ENCODE measurements at places on chromosomes 11 and 22.

GRCh38 chr11:20003351-20003750, 156.9 kb downstream of the DBX1 start:
- DNase-seq: no peak

DNA sequence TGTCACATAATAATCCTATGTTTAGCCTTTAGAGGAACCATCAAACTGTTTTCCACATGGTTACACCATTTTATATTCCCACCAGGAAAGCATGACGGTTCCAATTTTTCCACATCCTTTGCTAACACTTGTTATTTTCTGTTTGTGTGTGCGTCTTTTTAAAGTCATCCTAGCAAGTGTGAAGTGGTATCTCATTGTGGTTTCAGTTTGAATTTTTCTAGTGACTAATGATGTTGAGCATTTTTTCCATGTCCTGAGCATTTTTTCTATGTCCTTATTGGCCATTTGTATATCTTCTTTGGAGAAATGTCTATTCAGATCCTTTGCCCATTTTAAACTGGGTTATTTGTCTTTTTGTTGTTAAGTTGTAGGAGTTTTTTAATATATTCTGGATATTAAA, 53.7 kb upstream of the DEPDC7 start:
- DNase-seq: no peak

DNA sequence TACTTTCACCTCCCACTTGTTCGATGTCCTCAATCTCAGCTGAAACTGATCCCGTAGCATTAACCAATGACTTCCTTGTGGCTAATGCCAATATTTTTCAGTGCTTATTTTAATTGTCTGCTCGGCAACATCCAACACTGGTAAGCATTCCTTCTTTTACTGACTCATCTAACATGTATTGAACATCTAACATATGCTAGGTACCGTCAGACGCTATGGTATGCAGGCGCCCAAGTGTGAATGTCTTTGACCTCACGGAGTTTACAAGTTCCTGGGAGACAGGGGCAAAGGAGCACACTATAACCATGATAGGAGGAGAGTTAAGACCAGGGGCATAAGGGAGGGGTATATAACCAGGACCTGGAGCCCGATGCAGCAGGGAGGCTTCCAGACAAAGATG, 1.7 kb downstream of the BRMS1 start:
- peak; percentile 3 for DNase-seq

- no peak for DNase-seq
Observed at GRCh38 chr22:49093192-49093880, 734.3 kb downstream of the BRD1 start.

GRCh38 chr11:115488945-115489344, 15.3 kb downstream of the CADM1 start:
- DNase-seq: no peak

DNA sequence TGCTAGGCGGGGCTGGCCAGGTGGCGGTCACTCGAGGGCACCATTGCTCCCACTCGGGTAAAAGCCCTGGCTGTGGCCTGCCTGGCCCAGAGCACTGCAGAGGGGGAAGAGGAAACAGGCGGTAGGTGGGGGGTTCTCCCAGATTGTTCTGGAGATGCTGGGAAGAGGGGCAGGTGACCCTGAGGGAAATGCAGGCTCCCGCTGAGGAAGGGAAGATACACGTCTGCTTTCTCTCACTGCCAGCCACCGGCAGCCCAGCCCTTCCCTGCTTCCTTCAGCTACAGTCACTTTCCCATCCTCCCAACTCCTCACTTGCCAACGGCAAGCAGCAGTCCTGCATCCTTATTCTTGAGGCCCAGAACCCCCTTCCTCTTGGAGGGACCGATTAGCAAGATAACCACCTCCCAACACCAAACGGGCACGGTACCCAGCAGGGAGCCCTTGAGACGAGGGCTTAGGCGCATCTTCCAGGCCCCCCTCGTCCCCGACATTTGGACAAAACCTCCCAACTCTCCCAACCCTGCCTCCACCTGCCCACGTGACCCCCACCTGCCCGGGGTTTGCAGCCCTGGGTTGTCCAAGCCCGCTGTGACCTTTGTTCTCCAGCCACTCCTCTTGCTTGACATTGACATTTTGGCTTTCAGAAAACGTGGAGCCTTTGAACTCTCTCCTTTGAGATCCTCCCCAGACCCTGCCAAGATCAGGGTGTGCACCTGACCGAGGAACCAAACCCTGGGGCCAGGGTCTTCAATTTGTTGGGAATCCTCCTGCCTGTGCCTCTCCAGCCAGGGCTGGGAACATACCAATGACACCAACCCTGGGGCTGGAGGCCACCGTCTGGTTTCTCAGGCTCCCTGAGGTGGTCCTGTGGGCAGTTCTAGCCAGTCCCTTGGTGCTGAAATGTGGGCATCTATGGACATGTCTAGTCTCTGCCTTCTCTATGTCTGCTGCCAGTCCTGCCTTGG, 48.8 kb upstream of the TTLL12 start:
- DNase-seq: no peak

DNA sequence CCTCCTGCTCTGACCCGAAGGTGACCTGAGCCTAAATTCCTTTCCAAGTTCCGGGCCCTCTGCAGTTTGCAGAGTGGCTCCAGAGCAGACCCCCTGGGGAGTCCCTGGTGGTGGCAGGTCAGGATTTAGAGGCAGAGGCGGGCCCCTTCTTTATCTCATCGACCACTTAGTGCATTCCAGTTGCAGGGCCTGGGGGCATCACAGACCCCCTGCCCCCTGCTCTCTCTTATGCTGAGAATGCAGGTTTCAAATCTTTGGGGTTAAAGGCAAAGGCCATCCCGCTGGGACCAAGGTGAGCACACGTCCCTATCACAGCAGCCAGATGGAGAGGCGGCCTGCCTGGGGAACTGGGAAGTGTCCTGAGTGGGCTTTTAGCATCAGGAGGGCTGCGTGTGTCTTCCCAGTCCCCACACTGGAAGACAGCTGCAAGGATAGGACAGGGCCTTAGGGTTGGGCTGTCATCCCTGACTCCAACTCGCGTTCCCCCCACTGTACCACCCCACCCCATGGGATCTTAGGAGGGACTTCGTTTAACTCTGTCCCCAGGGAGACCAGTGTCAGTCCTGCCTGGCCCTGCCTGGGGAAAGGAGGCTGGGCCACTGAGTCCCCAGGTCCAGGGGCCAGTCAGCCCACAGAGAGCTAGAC, 11.3 kb downstream of the DERL3 start:
- no peak for DNase-seq

GRCh38 chr11:76208438-76209374, 2.4 kb upstream of the WNT11 start:
- peak; percentile 90 for DNase-seq

GRCh38 chr11:92720385-92720784, 249.1 kb upstream of the MTNR1B start:
- DNase-seq: no peak

- DNase-seq: no peak
Observed at GRCh38 chr22:46432164-46433068, 96.9 kb downstream of the TRMU start.

DNA sequence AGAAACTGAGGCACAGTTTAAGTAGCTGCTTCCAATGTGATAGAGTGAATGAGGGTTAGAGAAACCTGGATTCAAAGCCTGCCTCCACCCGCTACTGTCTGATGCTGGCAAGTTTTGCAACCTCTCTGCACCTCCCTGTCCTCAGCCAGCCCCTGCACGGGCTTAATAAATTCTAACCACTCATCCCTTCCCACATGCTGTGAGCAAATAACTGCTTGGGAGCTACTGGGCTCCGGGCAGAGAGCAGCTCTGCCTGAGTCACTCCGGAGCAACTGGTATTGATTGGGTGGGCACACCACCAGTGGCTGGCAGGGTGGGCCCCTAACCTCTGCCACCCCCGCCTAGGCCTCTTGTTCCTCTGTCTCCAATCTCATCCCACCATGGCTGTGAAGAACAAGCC, 104.3 kb upstream of the SYT13 start:
- DNase-seq: no peak

DNA sequence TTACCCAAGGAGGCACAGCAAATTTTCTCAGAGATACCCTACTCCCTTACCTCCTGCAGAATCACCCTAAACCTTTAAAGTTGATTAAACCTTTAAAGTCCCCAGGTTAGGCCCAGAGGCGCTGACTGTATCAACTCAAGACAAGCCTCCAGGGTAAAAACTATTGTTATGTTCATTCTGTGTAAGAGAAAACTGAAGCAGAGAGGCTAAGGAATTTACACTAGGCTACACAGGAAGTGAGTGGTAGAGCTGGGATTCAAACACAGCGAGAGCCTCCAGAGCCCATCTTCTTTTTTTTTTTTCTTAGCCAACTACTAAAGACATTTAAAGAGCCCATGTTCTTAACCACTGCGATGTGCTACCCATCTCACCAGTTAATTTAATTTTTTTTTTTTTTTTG, 56.3 kb upstream of the GRK3 start:
- DNase-seq: no peak

GRCh38 chr11:118108513-118108912, 21.8 kb upstream of the SMIM35 start:
- no peak for DNase-seq

DNA sequence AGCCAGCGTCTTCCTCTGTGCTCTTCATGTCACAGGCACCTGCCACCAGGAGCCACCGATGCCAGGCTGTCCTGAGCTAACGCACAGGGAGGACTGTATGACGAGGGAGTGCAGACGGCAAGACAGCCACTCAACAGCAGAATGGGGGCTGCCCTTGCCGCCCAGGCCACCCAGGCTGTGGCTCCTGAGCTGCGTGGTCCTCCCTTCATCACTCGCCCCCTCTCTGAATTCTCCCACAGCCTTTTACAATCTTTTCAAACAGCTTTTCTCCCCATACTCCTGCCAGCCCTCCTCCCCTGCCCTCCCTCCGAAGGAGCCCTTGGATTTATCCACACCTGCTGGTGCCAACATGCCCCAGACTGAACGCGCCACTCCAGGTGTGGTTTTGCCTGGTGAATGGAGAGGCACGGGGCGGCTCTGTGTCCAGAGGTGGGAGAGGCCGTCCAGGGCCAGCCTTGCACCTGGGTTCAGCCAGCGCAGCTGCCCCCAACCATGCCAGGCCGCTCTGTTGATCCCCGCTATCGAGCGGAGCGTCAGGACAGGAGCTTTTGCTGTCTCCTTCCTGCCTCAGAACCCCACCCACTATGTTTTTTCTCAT, 22.0 kb downstream of the OVOL1 start:
- no peak for DNase-seq

GRCh38 chr11:74691755-74692154, 39.5 kb downstream of the CHRDL2 start:
- no peak for DNase-seq

DNA sequence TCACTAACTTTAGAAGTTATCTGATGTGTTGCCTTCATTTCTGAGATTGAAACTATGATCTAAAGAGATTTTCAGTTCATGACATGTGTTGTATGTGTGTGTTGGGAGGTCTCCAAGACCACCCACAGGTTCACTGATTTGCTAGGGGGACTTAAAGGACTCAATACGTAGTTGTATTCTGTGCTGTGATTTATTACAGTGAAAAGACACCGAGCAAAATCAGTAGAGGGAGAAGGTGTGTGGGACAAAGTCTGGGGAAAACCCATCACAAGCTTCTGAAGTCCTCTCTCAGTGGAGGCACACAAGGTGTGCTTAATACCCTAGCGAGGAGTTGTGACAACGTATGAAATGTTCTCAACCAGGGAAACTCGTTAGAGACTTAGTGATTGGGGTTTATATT, 35.6 kb downstream of the RNF169 start:
- no peak for DNase-seq

- DNase-seq: no peak
Observed at GRCh38 chr11:25943777-25944661, 387.9 kb upstream of the ANO3 start.

DNA sequence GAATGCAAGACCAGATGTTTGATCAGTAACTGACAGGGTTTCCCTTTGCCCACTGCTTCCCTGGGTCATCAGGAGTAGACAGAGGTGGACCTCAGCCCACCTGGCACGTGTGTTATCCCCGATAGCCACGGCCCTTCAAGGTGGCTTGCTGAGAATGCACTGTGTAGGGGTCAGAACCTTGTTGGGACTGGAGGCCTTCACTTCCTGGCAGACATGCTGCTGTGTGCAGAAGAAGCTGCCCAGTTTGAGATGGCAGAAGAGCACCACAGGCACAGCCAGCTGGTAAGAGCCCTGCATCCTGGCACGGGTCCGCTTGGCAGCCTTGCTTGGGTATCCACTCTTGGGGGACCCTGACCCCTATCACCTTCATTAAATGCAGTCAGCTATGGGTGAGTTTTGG, 81.8 kb downstream of the SFI1 start:
- no peak for DNase-seq

GRCh38 chr22:17637490-17638181, 921 bp upstream of the BCL2L13 start:
- no peak for DNase-seq

GRCh38 chr22:46546466-46547178, 9.2 kb upstream of the CELSR1 start:
- peak; percentile 86 for DNase-seq

GRCh38 chr11:69874178-69874983, 55.2 kb upstream of the FGF3 start:
- DNase-seq: peak; percentile 59

DNA sequence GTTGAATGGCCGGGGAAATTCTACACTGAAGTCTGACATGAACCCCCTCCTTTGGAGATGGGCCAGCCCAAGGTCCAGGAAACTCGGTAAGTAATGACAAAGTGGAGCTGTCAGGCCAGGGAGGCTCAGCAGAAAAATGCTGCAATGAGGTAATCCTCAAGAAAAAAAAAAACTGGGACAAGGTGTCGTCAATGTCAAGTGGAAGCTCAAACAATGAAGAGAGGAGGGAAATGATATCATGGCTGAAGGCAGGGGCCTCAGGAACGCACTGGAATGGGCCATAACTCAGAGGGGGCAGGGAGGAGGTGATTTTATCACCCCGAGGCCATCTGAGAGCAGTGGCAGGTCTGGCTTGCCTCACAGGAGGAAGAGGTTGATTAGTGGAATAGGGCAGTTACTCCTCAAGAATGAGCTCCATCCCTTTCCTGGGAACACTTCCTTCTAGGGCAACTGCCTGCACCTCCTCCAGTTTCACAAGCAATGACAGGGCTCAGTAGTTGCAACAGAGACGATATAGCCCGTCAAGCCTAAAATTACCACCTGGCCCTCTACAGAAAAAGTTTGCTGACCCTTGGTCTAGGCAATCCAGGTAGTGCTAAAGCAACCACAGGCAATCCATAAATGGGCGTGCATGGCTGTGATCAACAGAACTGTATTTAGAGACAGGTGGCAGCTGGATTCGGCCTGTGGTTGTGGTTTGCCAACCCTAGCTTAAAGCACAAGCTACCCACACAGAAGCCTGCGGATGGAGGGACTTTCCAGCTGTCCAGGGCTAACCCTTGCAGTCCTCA, 65.2 kb downstream of the FBXO7 start:
- DNase-seq: no peak

DNA sequence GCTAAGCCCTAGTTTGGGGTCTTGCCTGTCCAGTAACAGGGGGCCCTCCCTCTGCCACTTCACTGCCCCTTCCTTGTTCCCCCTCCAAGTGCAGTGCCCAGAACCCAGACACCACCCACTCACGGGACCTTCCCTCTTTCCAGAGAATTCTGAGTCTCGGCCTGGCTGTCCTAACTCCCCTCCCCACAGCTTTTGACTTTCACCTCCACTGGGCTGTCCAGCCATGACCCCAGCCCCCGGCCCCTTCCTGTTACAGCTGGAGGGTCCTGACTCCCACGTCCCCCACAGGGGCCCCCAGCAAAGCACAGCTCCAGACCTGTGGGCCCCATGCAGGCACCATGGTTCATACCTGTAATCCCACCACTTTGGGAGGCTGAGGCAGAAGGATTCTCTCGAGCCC, 71.5 kb downstream of the BRD1 start:
- no peak for DNase-seq

- no peak for DNase-seq
Observed at GRCh38 chr11:3707176-3707575, 36.0 kb upstream of the CHRNA10 start.

All from upper lobe of right lung (tissue), 1 donor.